ENCODE measurements at places on chromosomes 1 and 21. TPM values are rescaled to one million over a fixed set of nuclear protein-coding genes. Genes with fewer than 3 reads are reported as not detected.

ATP1A4 gene
- not detected for total RNA-seq

ZNF683 gene
- not detected for total RNA-seq

OR2L5 gene
- not detected for total RNA-seq

WDR77 gene
- 19.9 TPM for total RNA-seq

ZNF697 gene
- total RNA-seq, result 3.2 TPM

TMEM234 gene
- 5.4 TPM for total RNA-seq

TPTE gene
- total RNA-seq, result not detected

AXDND1 gene
- not detected for total RNA-seq

GJA4 gene
- not detected for total RNA-seq

All from NCI-H460 (cell line).